ENCODE measurements at places on chromosomes 3 and 15.
A peak's percentile ranks its signal among the peaks of the same experiment; 100 is the strongest.

GRCh38 chr15:35427091-35427490, 118.9 kb downstream of the DPH6 start:
- DNase-seq, result no peak

GRCh38 chr3:61936344-61936937, 375.1 kb downstream of the PTPRG start:
- peak; percentile 34 for DNase-seq

- no peak for DNase-seq
These were observed 43.8 kb upstream of the FBXL22 start for GRCh38 chr15:63553388-63553791.

DNA sequence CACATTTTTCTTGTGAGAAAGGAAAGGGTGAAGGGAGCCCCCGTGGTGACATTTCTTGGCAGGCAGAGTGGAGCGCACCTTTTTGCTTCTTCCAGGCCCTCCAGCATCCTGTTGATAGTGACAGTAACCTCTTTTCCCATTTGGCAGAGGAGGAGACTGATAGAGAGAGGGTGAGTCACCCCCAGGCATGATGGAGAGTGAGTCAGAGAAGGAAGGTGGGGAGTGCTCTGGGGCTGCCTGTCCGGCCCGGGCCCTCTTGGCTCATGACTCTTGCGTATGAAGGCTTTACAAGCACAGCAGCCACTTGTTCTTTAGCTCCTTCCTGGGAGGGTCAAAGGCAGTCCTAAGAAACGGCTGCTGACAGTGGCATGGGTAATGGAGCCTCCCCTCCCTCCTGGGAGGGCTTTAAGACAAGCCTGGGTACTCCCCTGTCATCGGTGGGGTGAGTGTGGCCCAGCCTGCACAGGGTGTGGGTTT, 16.0 kb downstream of the ANKRD63 start:
- DNase-seq, result no peak

DNA sequence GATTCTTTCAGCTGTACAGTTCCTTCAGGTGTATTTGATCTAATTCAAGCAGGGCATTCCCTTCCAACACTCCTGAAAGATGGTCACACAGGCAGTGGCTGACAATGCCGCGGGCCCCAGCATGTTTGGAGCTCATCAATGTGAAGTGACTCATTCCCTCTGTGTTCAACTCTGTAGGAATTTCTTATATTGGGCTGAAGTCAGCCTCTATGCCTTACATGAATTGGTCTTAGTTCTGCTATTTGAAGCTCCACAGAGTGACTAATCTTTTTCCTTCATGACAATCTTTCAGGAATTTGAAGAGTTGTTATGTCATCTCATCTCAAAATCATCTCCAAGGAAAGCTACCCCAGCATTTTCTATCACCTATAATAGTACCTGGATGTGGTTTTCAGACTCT, 142.5 kb upstream of the C2CD4B start:
- no peak for DNase-seq

GRCh38 chr3:67688231-67688630, 33.8 kb upstream of the SUCLG2 start:
- no peak for DNase-seq

GRCh38 chr3:24365168-24365567, 129.5 kb downstream of the THRB start:
- DNase-seq, result no peak

DNA sequence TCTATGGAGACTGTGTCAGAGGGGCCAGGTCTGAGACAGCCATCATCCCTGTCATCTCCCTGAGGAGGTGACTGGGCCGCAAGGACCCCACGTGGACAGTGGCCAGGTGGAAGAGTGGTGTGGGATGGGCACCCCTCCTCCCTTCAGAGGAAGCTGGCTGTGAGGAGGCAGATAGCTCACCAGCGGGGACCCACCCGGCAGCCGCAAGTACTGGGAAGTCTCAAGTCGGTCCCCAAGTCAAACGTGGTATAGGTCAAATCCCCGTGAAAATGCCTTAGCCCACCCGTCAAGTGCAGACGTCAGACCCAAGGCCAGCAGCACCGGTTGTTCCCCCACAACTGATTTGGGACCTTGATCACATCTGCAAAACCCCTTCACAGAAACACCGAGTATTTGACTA, 12.3 kb upstream of the KLF13 start:
- no peak for DNase-seq

DNA sequence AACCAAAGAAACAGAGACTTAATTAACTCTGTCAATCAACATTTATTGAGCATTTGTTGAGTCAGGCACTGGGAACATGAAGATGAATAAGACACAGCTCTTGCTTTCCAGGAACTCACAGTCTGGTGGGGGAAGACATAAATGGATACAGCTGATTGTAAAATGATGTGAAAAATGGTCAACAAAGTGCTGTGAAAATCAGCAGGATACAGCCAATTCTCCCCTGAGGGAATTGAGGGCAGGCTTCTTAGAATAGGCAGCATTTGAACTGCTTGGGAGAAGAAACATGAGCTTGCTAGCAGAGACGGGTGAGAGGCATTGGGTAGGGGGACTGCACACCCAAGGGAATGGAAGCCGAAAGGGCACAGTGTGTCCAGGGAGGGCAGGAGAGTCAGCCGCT, 41.1 kb downstream of the MFSD1 start:
- no peak for DNase-seq

Measured in nephron progenitor cell (in vitro differentiated cells).